ENCODE measurements at places on chromosomes 3 and 15. TPM values are rescaled to one million over a fixed set of nuclear protein-coding genes. Genes with fewer than 3 reads are reported as not detected.
A peak's percentile ranks its signal among the peaks of the same experiment; 100 is the strongest.

DNA sequence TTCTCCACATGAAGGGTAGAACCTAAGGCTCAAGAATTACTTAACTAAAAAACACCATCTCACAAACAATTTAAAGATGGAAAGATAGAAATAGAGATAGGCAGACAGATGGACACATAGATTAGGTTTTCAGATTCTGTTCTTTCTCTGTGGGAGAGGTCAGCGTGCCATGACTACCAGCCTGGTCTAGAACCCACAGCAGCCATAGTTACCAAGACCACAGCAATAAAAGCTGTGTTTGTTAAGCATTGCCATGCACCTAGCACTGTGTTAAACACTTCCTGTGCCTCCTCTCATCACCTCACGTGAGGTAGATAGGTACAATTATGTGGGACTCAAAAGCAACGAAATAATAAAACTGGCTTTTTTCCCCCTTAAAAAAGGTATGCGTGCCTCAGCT is 83.1 kb upstream of the TSEN2 start:
- no peak overlapping the region for H3K27ac ChIP-seq
- H3K4me1 ChIP-seq: no peaks in the 10 kb centered on the region
- no peak overlapping the region for H3K4me3 ChIP-seq

DNA sequence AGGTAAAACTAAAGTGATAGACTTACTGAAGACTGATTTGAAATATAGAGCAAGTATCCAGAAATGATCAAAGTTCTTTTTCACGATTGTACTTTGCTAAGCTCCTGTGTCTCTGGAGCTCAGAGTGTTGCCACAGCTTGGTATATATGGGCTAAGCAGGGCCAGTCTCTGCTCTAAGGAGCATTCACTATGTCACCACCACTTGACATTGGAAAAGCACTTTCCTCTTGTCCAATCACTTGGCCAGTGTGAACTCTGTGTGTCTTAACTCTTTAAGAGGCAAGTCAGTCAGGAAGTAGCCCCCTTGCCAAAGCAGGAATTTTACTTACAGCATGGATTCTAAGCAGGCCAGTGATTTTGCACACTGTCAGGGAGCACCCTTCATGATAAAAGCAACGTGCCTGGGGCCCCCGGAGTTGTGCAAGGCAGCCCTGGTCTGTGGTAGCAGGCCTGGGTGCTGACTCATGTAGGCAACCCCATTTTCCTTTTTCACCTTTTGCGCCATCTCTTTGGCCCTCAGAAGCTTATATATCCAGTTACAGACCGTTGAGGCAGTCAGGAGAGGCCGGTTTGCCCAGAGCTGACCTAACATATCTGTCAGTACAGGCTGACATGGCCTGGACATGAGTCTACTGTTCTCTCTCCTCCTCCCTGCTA is 73.0 kb downstream of the HCN4 start:
- no peaks in the 10 kb centered on the region for H3K36me3 ChIP-seq
- H3K27me3 ChIP-seq: no peaks in the 10 kb centered on the region
- H3K4me1 ChIP-seq: no peaks in the 10 kb centered on the region
- no peak overlapping the region for H3K4me3 ChIP-seq
- no peak for DNase-seq

DNA sequence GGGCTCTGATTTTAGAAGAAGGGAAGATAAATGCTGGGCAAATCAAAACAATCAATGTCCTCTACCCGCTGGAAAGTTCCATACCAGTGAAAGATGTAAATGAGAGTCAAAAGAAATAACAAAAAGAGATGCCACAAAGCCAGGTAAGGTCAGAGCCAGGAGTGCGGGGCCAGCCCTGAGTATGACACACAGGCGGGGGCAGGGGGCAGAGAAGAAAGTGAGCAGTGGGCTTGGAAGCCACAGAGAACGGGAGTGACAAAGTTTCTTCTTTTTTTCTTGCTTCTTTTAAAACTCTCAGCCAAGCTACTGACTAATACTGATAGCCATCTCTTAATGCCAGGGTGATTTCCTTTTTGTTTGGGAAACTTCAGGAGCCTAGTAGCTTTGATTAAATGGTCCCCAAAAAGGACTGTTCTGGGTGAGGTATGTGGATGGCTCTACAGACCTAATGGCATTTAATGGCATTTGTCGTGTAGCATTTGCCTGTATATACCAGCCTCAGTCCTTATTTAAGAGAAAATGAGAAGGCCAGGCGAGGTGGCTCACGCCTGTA is 23.1 kb upstream of the TSEN2 start:
- no peaks in the 10 kb centered on the region for H3K36me3 ChIP-seq
- no peak for DNase-seq
- no peaks in the 10 kb centered on the region for H3K27me3 ChIP-seq
- no peak overlapping the region for H3K27ac ChIP-seq
- H3K4me3 ChIP-seq: no peak overlapping the region

Gene TRMT10C
- polyA plus RNA-seq: 28.7 TPM

DNA sequence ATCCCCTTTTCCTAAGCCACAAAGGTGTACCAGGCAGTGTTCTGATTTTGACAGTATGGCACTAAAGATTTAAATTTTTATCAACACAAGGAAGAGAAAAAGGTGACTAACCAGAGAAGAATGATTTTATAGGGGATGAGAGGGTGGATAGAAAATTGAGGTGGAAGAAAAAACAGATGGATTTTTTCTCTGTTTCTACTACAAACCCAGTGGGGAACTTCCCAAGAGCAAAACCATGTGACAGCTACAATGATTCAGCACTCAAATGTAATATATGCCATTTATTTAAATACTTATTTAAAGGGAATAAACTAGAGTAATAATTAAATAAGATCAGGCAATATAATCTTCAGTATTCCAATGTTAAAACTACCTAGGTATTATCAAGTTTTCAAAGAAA is 11.1 kb downstream of the DCUN1D1 start:
- H3K36me3 ChIP-seq: no peaks in the 10 kb centered on the region
- no peaks in the 10 kb centered on the region for H3K27me3 ChIP-seq
- H3K27ac ChIP-seq: no peak overlapping the region

Gene HESX1
- polyA plus RNA-seq: 6.6 TPM

- peaks cover 95% of the 10 kb centered on the region for H3K27me3 ChIP-seq
- H3K4me1 ChIP-seq: peaks cover 2% of the 10 kb centered on the region
- peak; percentile 91 for DNase-seq
- peak overlapping the region; percentile 37 for H3K4me3 ChIP-seq
- H3K27ac ChIP-seq: no peak overlapping the region
Observed at GRCh38 chr3:186826976-186827857, 15.3 kb upstream of the ADIPOQ start.
